GDM1 (cell line): ENCODE measurements at places on chromosomes 1 and 21.

DNA sequence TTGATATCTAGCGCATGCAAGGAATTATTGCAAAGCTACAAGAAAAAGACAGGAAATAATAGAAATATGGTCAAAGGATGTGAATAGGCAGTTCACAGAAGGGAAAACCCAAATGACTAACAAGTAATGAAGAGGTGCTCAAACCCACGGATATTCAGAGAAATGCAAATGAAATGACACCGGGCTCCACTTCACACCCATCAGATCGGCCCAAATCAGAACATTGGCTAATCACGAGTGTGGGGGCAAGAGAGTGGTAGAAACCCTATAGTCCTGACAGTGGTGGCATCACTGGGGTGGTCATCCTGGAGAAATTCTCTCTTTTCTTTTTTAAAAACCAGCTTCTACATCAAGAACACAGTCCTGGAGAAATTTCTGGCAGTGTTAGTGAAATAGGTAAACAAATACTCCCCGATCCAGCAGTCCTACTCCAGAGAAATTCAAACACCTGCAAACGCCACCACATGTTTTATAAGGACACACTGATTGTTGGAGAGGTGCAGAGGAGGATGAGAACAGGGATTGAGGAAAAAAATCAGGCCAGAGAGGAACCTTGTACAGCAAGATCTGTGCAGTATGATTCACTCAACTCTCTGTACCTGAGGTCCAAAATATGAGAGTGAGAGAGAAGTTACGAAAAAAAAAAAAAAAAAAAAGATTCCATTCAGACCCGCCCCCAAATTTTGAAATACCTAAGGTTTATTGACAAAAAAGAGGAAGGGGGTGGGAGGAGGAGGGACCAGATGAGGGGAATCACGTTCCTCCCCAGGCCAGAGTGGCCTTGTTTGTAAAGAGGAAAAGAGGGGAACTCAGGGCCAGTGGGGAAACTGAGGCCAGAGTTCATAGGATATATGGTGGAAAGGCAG lies 9.2 kb upstream of the TNFRSF1B start:
- DNase-seq: no peak

- DNase-seq: peak; percentile 78
Measured at GRCh38 chr21:29656504-29657239, 283.1 kb downstream of the GRIK1 start.

- DNase-seq: no peak
Measured at GRCh38 chr1:26295194-26296138, 11.0 kb downstream of the UBXN11 start.

DNA sequence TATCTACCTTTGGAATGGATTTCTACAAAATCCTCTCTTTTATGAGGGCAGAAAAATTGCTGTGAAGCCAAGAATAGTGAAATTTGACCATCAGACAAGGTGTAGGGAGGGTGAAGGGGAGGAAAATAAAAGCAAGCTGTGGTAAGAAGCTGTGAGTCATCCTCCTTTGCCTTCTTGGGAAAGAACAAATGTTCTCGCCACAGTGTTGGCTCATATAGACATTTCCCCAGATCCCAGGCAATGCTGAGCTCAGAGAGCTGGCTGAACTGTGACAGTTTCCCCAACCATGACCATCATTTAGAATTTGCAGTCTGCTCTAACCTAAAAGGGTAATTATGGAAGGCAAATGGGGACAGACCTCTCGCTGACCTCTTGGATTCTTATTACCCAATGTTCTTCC lies 235.4 kb downstream of the PBX1 start:
- no peak for DNase-seq

DNA sequence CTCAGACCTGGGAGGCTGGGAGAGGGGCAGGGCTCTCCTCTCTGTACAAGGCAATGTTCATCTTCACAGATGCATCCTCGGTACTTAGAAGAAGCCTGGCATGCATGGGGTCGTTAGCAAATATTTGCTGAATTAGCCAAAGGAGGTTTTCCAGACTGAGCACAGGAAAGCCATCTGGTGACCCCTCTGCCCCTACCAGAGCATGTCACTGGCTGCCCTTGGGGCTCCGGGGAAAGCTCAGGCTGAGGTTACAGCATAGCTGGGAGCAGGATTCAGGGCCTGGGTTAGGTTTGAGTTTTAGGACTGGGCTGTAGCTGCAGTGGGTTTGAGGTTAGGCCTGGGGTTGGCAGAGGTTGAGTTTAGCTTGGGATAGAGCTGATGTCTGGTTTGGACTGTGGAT lies 43.4 kb upstream of the ZBTB40 start:
- no peak for DNase-seq

- peak; percentile 43 for DNase-seq
Measured at GRCh38 chr1:234676103-234676594, 66.2 kb upstream of the IRF2BP2 start.

DNA sequence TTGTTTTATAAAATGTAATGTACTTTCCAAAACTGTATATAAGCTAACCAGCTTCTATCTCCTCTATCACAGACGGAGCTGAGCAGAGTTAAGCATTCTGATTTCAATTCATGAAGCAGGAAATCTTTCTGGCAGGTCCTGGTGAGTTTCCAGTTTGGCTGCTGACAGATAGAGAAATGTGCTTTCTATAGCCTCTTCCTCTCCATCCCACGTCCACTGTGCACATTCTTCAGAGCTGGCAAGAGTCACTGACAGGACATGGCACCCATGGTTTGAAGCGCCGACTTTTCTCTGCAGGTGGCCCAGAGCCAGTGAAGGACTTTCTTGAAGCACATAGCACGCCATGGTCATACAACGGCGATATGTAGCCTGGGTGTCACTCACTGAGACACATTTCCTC lies 52.3 kb upstream of the POU2F1 start:
- DNase-seq: no peak

- DNase-seq: no peak
Measured at GRCh38 chr1:42046761-42047507, 106.3 kb upstream of the GUCA2B start.
